ENCODE measurements at places on chromosomes 7 and 10.

DNA sequence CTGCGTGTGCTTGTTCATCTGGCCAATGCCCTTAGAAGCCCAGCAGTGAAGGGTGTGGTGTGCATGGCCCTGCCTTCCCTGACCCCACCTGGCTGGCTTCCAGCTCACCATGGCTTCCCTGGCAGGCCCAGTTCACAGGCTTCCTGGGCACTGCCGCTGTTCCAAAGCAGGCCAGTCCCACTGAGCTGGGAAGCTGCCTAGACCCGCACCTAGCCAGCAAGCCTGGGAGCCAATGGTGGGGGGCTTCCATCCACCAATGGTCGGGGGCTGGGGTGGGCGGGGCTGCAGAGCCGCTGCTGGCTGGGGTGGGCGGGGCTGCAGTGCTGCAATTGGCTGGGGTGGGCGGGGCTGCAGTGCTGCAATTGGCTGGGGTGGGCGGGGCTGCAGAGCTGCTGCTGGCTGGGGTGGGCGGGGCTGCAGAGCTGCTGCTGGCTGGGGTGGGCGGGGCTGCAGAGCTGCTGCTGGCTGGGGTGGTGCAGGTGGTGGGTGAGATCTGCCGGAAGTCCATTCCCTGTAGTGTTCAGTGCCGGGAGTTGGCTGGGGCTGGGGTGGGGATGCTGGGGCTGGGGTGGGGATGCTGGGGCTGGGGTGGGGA is 12.4 kb downstream of the CALY start:
- peak; percentile 21 for DNase-seq

GRCh38 chr10:103147645-103148044 is 45.4 kb downstream of the NT5C2 start:
- DNase-seq, result no peak

DNA sequence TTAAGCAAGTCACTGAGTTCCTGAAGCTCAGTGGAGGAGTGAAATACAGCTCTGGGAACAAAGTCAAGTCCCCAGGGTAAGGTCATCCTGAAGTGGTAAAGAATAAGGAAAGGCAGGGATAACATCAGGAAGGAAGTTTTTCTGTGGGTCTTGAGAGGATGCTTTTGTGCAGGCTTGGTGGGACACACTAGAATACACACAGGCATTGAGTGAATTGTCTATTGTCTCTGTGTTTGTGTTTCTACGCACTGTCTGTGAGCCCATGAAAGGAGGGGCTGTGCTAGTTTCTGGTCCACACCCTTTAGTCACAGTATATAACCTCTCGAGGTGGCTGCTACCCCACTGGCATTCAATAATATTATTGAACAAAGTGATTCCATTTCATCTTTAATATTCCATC is 95.8 kb upstream of the ABCB5 start:
- DNase-seq, result no peak

DNA sequence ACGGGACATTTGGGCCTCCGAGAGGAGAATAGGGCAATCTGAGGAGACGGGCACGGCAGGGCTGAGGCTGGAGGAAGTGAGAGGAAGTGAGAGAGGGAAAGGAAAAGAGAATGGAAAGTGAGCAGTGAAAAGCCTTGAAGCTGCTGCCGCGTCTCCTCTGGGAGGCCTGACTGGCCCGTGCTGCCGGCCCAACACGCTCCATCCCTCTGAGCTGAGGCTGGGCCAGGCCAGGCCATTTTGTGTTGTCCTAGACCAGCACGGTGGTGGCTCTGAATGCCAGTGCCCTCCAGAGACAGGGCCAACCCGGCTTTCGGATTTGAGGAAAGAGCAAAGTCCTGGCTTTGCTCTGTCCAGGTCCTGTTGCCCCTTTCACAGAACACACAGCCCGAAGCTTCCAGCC is 361.1 kb upstream of the SHH start:
- DNase-seq, result no peak

DNA sequence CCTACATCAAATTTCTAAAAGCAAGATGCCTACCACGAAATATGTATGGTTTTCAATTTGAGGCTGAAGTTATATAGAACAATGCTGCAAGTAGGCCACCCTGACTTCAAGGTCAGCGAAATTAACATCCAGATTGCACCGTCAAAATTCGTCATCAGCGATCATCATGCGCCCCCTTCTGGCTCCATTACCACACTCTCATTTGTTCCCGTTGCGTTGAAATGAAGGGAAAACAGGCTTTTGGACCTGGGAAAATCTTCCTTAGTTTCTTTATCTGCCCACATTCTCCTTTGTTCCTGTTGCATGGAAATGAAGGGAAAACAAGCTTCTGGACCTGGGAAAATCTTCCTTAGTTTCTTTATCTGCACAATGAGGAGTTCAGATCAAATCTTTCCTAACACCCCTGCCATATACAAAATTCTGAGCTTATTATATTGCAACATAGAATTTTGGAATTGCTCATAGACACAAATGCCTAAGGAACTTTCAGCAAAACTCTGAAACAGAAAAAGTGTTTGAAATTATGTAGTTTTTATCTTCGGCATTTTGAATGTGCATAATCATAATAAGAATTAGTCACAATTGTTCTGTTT is 98.2 kb upstream of the PRKCQ start:
- DNase-seq, result peak; percentile 56

GRCh38 chr7:129053938-129054437 is 923 bp downstream of the TNPO3 start:
- no peak for DNase-seq
